Hindlimb muscle (tissue), 1 donor: ENCODE measurements at places on chromosomes 6 and 20.

DNA sequence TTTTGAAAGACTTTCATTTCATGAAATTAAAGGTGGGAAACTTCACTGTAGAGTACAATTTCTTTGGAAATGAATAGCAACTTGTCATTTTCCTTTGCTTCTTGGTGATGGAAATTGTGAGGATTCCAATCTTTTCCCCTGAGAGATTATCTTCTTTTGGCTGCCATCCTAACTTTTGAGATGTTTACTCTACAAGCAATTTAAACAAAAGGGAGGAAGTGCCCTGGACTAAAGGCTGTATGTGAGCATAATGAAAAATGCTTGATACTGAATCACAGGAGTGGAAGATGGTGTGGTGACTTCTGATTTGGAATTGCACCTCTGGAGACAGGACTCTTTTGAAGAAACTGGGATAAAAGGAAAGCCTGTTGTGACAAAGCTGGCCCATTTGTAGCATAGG is 43.1 kb upstream of the JAG1 start:
- peak; percentile 15 for DNase-seq

DNA sequence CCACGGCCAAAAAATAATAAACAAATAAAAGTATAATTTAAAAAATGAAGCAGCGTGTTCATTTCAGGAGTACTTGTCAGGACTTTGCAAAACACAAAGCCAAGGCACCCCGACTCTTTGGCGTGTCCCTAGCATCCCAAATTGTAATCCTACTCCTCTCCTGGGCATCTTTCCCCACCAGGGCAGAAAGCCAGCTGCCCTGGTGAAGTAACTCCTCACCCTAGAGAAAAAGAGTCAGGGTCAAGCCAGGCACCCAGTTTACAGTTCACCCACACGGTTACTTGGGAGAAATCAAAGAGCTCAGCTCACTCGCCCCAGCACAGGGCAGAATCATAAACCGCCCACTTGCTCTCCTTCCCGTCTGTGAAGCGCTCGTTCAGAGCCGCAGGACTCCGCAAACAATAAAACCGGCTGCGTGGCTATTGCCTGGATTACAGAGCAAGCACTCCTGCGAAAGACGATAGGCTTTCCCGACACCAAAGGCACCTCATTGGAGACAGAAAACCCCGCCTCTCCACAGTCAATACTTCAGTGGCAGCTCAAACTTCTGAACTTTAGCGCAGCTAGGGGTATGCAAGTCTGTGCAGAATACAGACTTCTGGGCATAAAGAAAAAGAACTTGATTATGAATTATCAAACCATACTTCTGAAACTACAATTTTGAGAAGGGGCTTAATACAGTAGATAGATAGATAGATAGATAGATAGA is 73.0 kb upstream of the NHSL1 start:
- DNase-seq = peak; percentile 80

- peak; percentile 61 for DNase-seq
Observed at GRCh38 chr6:32885698-32886286, 31.8 kb downstream of the PSMB9 start.

DNA sequence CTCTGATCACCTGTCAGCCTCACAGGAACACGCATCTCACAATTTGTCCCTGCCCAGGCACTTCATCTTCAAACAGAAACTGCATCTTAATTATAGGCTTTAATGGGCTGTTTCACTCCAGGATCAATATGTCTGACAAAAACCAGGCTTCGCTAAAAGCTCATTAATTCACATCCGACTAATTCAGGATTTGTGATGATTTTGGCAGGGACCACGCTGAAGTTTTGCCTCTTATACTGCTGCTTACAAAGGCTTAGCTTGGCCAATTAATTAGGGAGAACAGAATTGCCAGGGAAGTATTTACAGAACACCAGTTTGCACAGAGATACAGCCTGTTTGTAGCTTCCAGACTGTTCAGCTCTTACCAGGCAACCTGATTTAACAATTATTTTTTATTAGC is 541.0 kb upstream of the SPTLC3 start:
- no peak for DNase-seq

DNA sequence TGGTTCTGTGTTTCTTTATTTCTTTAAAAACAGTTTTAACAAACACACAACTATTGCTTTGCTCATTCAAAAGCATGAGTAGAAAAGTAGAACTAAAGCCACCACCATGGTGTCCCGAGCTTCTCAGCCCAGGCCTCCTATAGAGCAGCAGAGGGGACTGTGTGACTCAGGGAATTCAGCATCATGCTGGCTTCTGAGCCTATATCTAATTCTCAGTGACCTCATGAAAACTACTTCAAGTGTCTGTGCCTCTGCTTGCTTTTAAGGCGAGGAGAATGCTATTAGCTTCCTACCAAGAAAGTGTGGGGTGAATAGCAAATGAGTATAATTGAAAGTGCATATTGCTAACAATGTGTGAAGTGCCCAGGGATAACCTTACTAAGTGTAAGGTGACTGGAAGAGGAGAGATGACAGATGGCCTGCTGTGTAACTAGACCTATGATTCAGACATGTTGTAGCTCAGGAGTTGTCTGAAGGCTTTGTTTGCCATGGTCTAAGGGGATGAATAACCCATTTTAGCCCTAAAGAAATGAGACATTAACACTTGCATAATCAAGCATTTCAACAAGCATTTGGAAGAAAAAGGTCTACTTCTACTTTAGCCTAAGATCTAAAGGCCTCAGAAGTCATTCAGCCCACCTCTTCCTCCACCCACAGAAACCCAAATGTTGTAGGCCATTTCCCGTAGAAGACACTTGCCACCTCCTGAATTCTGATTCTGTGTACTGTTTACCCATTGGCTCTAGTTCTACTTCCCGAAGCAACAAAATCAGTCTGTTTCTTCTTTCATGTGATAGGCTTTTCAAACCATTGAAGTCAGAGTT is 121.5 kb upstream of the ARG1 start:
- DNase-seq = no peak

GRCh38 chr6:12261502-12261901 is 28.7 kb upstream of the EDN1 start:
- DNase-seq = no peak

- no peak for DNase-seq
Observed at GRCh38 chr20:47775841-47776240, 9.4 kb downstream of the SULF2 start.

- no peak for DNase-seq
Observed at GRCh38 chr6:136684466-136684865, 107.8 kb downstream of the MAP3K5 start.

GRCh38 chr20:38108438-38108985 is 56.6 kb downstream of the TGM2 start:
- DNase-seq = peak; percentile 56

DNA sequence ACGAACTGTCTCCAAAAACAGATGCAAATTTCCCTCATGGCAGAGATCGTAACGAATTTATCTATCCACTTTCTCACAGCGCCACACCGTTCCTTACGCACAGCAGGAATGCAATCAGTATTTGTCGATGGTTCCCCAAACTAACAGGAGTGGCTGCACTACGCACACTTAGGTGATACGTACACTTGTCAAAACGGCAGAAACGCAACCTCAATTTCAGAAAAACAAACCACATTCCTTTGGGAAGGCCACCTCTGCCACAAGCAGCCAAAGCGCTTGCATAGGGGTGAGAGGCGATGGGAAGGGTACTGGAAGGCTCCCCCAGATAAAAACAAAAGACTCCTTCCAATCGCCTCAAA is 638 bp downstream of the MDN1 start:
- DNase-seq = no peak

- no peak for DNase-seq
Observed at GRCh38 chr6:21772884-21773575, 179.5 kb downstream of the SOX4 start.

DNA sequence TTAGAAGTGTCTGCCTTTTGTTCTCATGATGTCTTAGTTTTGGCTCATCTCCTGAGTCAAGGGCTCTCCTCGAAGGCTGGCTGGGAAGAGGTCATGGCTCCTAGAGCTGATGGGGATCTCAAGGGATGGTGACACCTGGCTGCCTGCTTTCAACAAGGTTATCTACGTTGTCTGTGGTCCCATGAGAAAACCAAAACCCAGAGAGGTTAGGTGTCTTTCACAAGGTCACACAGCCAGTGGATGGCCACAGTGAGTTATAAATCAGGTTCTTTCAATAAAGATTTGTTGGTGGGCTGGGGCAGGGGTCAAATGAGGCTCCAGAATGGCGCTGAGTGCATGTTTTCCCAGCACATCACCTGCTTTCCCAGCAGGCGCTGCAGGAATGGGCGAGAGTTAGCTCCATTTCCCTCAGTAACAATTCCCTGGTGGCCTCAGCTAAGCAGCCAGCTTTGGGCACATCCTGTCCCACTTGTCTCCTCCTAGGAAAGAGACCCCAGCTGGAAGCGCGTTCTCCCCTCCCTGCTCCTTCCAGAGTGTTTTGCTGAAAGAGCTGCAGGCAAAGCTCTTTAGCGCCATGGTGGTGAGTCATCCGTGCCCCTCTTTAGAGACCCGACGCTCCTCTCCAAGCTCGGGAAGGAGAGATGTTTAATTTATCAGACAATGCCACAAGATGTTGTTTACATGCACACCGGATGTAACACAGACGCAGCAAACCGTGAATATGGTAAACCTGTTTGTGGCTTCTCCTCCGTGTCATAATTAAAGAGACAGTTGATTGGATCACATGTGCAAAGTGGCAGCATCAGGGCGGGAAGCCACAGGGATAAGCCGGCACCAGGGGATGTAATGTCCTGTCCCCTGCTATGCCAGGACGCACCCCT is 109.7 kb downstream of the LRFN2 start:
- no peak for DNase-seq

GRCh38 chr6:63899550-63899949 is 263.9 kb downstream of the PHF3 start:
- no peak for DNase-seq

DNA sequence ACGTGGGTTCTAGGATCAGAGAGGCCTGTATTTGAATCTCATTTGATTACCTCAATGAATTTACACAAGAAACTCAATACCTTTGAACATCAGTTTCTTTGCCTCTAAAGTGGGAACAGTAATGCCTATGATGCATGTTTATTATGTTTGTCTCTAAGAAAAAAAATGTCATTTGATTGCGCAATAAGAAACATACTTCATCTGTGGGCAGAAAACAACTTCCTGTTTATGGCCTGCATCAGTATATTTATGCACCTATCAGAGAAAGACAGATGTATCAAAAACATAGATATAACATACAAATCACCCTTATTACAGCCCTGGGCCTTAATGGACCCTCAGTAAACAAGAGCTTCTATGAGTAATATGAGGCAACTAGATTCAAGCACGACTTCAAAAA is 516.4 kb upstream of the ARID1B start:
- DNase-seq = no peak

- no peak for DNase-seq
Observed at GRCh38 chr20:23415959-23416583, 5.2 kb downstream of the NAPB start.

DNA sequence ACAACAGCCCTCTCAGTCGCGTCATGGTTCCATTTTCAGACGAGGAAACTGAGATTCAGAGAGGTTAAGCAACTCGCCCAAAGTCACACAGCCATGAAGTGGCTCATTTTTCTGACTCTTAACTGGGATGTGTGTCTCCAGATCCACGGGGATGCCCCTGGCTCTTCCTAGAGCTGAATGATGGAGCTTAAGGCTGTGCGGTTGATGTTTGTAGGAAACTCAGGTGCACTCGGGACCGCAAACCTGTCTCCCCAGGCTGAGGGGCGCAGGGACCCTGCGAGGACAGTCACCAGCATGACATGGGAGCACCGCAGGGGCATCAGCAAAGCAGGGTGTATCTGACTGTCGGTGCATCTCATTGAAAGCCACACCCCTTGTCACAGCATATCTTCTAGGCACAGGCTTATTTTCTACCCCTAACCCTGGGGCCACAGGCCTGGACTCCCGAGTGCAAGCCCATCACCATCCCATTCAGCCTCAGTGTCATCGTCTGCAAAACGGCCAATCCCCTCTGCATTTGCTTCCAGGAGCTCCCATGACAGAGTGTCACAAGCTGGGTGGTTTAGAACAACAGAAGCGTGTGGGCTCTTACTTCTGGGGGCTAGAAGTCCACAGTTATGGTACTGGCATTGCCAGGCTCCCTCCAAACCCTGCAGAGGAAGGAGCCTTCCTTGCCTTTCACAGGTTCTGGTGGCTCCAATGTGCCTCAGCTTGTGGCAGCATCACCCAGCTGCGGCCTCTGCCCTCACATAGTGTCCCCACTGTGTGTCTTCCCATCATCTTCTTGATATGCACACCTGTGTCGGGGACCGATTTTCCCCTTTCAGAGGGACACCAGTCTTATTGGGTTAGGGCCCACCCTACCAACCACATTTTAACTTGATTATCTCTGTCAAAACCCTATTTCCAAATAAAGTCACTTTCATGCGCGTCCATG is 9.9 kb upstream of the ARHGAP40 start:
- no peak for DNase-seq
